ENCODE measurements at places on chromosomes 5 and 9.

DNA sequence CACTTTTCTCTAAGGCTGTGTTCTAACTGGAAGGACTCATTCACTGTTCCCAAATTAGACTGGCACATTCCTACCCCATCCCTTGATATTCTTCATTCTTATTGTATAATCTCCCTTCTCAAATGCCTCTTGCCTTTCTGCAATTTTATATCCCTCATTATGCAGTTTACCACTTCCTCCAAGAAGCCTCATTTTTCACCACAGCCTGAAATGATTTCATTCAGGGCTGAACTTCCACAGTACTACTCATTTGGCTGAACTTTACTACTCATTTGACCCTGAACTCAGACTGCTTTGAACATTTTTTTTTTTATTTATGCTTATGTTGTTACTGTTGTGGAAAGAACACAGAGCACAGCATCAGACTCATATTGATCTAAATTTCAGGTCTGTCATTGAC lies 32.7 kb downstream of the GRIA1 start:
- DNase-seq: no peak

DNA sequence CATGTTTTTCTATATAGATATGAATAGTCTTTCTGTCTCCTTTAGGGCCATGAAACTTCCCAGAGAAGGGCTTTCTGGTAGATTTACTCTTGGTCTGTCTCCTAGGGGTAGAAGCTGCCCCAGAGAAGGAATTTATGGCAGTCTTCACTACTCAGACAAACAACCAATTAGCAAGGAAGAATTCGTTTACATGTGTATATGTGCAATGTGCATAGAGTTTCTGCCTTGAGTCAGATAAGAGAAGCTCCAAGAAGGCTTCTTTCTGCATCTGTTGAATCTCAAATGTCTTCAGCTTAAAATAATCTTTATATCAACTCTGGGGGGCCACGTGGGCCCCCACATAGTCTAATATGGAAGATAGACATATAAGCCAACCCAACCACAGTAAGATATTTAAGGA lies 7.6 kb upstream of the CLINT1 start:
- no peak for DNase-seq

DNA sequence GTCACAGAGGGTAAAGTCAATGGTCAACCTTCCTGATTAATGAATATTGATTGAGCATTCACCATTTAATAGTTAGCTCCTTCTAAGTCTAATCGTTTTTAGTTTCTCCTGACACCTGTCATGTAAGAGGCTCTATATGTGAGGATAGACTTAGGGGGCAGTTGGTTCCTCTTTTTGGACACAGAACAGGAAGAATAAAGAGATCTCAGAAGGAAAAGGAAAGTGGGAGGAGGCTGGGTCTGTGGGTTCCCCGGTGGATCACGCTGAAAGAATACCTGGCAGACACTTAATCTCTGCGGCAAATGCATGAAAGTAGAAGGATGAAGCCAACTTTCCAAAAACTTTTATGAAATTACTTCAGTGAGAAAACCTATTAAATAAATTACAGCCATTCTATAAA lies 98.4 kb downstream of the PDE4D start:
- DNase-seq: no peak

DNA sequence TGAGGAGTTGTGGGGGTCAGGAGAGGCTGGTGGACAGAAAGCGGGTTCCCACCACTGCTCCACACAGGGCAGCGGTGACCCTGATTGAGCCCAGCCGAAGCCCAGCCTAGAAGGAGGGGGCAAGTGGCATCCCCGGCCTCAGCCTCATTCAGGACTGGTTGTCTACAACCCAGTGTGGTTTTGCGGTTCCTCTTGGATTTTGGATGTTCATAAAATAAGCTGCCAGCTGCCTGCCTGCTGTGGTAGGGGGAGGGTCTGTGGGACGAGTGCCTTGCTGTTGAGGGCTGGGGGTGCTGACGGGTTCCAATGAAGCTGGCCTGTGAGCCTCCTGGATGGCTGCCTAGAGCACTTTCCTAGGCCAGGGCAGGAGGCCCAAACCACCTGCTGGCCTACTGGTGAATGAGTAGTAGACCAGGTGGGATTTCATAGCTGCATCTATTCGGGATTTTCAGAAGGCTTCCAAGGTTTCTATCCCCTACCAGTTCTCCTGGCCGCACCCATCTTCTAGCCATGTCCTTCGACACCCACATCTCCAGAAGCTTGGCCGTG lies 102.4 kb downstream of the NDFIP1 start:
- DNase-seq: no peak

DNA sequence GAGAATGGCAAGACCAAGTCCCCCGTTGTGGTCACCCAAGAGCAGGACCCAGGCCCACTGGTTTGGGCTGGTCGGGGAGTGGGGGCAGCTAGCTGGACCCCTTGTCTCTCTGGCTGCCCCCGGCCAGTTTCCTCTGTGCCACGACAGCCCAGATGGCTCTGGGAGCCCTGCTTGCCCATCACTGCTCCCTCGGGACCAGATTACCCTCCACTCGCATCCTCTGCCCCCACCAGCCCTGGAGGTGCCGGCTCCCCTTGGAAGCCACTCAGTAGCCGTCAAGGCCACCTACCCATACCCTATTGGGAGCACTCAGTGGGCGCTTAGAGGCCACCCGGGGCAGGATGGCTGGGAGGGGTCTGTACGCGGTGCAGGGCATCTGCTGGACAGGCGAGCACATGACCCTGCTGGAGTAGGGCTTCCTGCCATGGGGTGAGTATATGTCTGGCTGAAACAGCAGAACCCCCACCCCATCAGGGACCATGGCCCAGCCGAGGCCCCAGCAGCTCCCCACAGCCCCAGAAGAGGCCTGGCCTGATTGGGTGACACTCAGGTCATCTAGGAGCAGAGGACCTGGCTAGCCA lies 70.0 kb downstream of the ZNF354C start:
- no peak for DNase-seq

- DNase-seq: no peak
Measured at GRCh38 chr5:101271945-101272344, 368.9 kb upstream of the ST8SIA4 start.

DNA sequence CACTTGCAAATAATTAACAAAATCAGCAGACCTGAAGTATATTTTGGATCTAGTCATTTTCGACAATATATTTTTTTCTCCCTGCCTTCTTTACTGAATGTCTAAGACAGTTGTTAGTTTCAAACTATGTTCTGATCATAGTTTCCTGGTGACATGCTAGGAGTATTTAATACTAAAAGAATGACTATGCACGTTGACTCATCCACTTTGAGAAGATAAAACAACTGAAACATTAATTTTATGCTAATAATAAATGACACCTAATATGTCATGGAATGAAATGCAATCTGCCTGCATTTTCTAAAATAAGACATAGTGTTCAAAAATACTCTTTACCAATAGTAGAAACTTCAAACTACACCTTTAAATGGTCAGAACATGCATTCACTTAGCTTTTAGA lies 2123.7 kb upstream of the C9orf72 start:
- DNase-seq: no peak

DNA sequence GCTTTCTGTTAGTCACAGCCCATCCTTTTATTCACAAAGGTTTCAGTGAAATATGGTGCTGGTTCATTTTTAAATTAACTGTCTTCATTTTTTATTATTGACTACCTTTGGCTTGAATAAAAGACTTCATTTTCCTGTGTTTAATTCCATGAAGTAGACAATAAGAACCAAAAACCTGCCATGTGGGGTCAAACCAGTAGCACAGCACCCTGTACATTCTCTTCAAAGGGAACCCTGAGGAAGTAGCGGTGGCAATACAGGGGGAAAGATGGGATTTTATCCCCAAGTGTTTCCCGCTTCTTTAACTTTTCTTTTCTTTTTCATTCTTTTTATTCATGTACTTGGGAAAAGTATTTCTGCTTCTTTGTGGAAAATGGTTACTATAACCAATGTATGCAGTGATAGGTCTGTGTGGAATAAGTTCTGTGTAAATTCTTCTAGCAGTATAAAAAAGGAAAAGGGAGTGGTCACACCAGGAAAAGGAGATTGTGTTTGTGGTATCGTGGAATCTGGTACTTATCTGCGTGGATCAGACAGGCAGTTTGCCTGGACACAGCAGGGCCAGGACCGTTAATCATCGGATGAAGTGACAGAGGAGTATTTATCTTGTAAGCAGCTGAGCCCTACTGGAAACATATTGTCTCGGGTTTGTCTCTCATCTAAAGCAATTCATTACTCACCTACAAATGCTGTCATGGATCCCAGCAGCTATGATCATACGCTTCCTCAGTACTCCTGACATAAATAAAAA lies 94.2 kb downstream of the PPIC start:
- no peak for DNase-seq

GRCh38 chr9:81598811-81599210 lies 90.5 kb downstream of the TLE1 start:
- no peak for DNase-seq

DNA sequence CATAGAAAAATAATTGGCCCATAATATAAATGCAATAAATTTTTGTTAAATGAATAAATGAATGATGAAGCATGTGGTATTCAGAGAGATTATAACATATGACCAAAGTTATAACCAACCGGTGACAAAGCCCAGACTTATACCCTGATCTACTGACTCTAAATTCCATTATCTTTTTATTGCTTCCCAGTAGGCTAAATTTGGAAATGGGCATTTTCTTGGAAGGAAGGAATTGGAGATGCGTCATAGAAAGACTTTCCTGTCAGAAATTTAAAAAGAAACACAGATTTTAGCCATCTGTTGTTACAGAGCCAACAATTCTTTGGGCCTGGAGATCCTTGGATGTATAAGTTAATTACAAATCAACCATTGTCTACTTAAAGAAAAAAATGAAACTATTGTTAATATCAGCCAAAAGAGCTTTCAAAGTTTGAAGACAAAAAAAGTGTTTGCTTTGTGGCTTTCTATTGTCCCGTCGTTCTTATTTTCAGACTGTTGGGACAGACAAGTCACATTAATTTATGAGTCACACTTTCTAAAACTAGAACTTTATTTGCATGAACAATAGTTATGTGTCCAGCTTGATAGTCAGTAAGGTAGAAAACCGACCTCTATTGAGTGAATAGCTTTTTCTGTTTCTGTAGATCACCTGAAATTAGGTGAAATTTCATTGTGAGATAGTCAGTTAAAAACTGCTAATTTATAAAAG lies 428.7 kb downstream of the GABRG2 start:
- DNase-seq: no peak

GRCh38 chr9:104784098-104784497 lies 20.2 kb downstream of the NIPSNAP3B start:
- DNase-seq: no peak

- DNase-seq: no peak
Measured at GRCh38 chr5:124289130-124289529, 457.3 kb downstream of the ZNF608 start.

DNA sequence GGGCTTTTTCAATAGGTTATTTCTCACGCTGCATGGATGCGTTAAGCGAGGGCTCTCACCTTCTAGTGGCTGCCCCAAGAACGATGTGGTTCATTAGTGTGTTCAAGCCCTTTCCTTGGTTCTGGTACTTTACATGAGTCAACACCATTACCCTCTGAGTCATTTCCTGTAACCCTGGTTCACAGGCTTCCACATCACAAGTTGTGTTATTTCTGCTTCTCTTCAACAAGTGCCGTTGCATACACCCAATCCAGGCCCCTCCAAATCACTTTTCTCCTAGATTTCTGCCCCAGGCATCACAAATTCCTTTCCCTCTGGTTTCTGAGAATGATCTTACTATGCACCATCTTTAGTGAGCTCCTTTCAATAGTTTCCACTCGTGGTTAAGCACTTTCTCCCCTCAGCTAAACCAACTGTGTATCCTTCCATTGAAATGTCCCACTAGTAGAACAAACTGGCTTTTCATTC lies 69.5 kb upstream of the RAD23B start:
- DNase-seq: peak; percentile 54

GRCh38 chr9:95090023-95090791 lies 227.3 kb downstream of the FANCC start:
- no peak for DNase-seq

GRCh38 chr9:20526500-20527319 lies 95.6 kb downstream of the MLLT3 start:
- DNase-seq: no peak

- no peak for DNase-seq
Measured at GRCh38 chr5:121199216-121199999, 652.3 kb upstream of the FTMT start.

DNA sequence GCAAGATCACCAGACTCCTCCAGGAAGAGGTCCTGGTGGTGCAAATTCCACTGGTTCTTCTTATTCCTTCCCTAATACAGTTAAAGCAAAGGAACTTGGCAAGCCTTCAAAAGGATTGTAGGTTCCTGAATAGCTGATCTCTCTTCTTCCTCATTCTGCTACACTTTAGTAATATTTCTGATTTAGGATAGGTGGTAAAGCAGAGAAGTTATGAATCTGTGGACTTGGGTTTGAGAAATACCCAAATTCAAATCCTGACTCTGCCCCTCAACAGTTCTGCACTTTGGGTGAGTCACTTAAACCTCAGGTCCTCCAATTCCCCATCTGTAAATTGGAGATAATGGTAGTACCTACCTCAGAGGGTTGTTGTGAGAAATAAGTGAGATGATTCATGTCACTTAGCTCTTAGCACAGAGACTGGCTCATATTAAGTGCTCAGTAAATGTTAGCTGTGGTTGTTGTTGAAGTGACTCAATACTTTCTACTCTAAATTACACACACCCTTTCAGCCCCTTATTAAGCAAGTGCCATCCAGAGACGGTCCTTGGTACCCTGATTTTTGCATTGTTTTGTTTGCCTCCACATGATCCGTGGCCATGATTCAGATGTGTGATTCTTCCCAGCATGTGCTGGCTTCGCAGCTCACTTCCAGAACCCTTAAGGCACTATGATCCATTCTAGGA lies 5.2 kb downstream of the SH3RF2 start:
- no peak for DNase-seq

- no peak for DNase-seq
Measured at GRCh38 chr9:95031711-95032461, 285.6 kb downstream of the FANCC start.

GRCh38 chr5:133687212-133688061 lies 75.1 kb upstream of the FSTL4 start:
- no peak for DNase-seq

GRCh38 chr5:171528865-171529614 lies 109.6 kb downstream of the FGF18 start:
- DNase-seq: no peak

- DNase-seq: no peak
Measured at GRCh38 chr5:94691949-94692348, 73.5 kb downstream of the SLF1 start.

DNA sequence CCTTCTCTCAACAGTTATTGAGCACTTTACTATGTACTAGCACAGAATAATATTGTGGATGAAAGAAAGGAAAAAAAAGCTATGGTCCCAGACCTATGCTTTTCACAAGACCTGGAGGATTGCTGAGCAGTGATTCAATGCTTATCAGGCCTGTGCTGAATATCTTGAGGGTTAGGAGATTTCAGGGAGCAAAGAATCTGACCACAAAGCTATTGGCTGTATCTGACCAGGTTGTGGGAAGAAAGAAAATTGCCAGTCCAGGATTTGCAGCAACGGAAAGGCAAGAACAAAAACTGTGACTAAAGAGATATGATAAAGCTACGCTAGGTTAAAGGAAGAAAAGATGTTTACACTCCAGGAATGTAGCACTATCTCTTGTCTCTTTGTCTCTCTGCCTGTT lies 14.9 kb upstream of the MACIR start:
- no peak for DNase-seq
